ENCODE measurements at places on chromosomes 5 and 9.

DNA sequence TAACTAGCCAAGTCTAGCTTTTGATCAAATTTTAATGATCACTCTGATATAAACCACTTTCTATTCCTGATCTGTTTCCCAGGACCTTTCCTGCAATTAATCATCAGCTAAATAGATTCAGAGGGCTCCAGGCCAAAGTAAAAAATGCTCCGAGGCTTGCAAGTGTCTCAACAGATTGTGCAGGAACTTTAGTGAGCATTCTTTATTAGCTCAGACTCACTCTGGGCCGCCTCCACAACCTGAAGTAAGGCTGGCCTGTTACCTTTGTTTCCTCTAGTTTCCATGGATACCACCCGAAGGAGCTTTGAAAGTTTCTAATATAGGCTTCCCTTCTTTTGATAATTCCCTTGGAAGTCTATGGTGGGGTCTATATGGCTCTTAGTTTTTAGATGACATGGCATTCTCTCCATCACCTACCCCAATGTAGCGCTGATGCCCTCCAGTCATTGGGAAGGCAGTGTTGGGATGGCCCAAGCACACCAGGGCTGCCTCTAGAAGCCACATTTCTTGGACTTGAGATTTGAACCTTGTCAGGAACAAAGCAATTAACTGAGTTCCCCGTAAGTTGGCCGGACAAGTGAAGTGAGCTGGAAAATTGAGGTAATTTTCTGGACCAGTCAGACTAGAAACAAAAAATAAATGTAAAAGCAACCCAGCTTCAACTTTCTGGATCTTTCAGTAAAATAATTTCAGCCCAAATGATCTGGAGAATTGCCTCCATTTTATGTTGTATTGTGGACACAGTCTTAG, 97.6 kb upstream of the LHFPL2 start:
- DNase-seq: no peak

DNA sequence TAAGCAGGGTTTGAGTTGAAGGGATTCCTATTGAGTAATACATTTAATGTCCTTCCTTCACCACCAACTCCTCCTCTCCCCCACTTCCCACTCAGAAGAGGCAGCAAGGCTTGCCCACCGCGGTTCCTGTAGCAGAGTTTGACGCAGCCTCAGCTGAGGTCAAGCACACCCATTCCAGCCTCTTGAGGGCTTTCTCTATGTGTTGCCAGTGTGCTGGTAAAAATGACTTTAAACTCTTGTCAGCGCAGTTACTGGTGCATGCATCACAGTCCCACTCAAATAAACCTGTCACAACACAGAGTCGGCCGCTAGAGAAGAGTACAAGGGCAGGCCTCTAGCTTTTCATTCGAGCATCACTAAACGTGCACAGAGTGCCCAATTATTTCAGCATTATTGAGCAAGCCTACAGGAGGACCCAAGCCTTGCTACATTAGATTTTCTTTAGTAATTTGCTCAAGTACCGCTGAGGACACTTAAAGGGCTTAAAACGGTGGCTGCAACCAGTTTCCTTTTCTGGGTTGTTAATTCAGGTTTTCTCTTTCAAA, 79.6 kb downstream of the TLE4 start:
- DNase-seq: no peak

GRCh38 chr5:42591015-42591414, 165.6 kb upstream of the CCDC152 start:
- DNase-seq: no peak

GRCh38 chr5:132437604-132438266, 52.8 kb downstream of the IRF1 start:
- no peak for DNase-seq

GRCh38 chr5:159550951-159551350, 220.7 kb upstream of the IL12B start:
- no peak for DNase-seq

GRCh38 chr5:55911784-55912653, 60.9 kb downstream of the IL31RA start:
- no peak for DNase-seq

GRCh38 chr9:88503081-88503844, 31.7 kb upstream of the NXNL2 start:
- no peak for DNase-seq

DNA sequence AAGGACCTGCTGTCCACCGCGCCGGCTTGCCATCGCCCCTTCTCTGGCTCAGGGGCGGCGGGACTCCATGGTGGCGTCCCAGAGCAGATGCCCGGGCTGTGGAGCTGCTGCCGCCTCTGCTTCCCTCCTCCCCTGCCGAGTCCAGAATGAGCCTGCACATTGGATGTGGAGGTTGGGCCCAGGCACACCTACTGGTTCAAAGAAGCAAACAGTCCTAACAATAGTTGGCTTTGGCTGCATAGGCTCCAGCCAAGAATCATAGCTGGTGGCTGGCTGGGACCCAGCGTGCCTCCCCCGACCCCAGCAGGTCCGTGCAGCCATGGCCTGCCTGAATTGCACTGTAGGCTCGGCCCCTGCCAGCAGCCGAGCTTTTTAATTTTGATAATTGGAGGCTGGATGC, 25.8 kb downstream of the ADAMTSL2 start:
- no peak for DNase-seq

DNA sequence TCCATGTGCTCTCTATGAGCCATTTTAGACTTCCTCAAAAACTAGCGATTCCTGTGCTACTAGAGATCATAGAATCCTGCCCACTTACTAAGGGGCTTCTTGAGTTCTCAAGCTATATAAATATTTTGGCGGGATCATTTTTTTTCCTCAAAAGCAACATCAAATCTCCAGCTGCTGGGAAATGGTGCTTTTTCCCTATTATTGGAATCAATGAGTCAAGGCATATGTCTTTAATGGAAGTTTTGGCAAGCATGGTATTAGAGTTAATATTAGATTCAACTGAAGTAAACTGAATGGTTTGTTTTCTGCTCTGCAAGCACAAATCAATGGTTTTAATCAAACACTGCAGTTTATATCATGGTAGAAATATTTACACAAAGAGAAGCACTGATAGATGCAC, 369.9 kb upstream of the PTGER4 start:
- DNase-seq: no peak

GRCh38 chr9:13919401-13919800, 394.5 kb downstream of the NFIB start:
- DNase-seq: no peak

GRCh38 chr5:54073131-54073530, 237.2 kb downstream of the ARL15 start:
- no peak for DNase-seq

DNA sequence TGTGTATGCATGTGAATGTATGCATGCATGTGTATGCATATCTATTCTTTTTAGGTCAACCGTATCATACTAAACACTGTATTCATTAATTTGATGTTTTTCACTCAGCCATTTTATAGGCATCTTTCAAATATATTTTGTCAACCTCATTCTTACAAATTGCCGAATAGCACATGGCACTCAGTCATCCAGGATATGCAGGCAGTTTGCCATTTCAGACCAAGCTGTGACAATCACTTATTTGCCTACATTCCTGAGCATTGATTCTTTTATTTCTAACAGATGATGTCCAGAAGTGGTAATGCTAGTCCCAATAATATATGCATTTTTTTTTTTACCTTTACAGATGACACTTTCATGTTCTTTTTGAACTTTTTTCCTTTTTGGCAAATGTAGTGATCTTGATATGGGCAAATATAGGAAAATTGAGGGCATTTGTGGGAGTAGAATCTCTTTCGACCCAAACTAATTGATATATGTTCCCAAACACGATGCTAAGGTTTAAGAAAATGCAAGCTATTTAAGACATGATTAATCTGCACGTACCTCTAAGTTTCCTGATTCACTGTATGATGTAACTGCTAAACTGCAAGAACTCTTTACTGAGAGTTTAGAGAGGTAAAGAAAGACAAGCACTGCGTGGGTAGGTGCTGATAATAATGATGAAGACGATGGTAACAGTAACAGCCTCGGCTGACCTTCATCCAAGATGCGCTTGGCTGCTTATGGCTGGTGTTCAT, 153.9 kb upstream of the DAP start:
- DNase-seq: no peak

DNA sequence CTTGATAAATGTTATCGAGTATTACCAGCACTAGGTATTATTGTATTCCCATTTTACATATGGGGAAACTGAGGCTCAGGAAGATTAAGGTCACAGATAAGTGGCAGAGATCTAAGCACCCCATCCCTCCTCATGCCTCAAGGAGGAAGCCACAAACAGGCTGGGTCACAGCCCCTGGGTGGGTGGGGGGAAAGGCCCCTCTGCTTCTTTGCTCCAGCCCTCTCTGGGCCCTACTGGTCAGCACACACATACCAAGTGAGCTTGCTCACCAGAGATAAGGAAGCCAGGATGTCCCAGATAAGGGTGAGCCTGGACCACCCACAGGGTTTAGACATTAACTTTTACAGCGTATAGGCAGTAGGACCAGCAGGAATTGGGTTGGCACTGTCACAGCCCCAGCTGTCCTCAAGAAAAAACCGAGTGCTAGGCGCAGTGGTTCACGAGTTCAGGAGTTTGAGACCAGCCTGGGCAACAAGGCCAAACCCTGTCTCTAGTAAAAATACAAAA, 45.3 kb downstream of the STK10 start:
- no peak for DNase-seq

GRCh38 chr5:52869391-52869790, 81.7 kb downstream of the ITGA1 start:
- DNase-seq: no peak

DNA sequence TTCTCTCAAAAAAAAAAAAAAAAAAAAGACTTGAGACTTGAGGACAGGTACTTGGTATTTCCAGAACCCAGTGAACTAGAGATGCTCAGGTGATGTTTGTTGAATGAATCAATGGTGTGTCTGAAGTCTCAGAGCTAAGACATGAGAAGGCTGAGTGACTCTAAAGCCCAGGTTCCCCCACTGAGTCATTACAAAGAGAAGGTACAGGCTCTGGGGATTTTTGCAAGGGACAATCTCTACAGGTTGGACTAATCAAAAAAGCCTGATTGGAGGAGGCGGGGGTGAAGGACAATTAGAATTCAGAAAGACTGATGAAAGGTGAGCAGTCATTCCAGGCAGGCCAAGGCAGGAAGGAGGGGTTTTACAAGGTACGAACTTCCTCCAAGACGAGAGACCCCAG, 8.2 kb upstream of the FABP6 start:
- DNase-seq: no peak

DNA sequence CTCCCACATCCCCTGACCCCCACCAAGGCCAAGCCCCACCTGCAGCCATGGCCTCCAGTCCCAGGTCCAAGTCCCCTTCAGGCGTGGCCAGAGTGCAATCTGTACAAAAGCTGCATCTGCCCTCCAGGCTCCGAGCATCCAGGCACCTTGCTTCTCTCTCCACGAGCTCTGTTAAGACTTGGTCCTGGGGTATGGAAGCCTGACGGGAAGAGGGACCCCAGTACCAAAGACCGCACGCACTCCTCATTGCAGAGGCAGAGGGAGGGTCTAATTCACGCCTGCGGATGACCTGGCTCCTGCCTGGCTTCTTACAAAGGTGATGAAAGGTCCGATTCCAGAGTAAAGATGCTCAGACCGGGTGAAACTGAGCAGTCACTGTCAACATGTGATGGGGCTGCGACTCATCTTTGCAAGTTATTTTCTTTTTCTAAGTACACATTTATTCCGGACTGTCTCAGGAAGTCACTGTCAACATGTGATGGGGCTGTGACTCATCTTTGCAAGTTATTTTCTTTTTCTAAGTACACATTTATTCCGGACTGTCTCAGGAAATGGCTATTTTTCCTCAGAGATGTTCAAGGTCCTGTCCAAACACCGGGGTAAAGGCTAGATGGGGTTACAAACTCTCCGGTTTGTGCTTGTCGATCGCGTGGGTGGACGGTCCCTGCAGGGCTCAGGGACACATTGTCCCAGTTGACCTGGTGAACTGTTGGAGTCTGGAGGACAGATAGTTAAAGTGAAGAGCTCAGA, 252.0 kb upstream of the IRX4 start:
- no peak for DNase-seq

GRCh38 chr9:76680716-76681425, 83.4 kb upstream of the PCA3 start:
- no peak for DNase-seq

GRCh38 chr5:119393746-119394145, 37.9 kb downstream of the TNFAIP8 start:
- no peak for DNase-seq

DNA sequence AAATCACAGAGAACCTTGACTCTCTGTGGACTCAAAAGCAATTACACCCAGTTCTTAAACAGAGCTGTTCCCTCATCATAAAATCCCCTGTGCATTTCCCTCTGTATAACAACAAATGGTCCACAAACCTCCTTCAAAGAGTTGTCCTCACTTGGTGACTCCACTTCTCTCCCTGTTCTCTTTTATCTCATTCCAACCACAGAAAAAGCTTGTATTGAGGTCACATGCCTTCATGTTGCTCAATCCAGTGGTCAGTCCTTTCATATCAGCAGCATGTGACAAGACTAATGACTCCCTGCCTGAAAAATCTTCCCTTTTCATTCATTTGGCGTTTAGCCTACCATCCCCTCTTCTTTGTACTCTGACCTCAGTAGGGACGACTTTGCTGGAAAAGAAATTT, 158.0 kb downstream of the DEPDC1B start:
- no peak for DNase-seq

GRCh38 chr5:139872052-139872766, 76.6 kb downstream of the PSD2 start:
- DNase-seq: no peak

- no peak for DNase-seq
Observed at GRCh38 chr9:93589688-93590087, 13.3 kb downstream of the PHF2 start.

DNA sequence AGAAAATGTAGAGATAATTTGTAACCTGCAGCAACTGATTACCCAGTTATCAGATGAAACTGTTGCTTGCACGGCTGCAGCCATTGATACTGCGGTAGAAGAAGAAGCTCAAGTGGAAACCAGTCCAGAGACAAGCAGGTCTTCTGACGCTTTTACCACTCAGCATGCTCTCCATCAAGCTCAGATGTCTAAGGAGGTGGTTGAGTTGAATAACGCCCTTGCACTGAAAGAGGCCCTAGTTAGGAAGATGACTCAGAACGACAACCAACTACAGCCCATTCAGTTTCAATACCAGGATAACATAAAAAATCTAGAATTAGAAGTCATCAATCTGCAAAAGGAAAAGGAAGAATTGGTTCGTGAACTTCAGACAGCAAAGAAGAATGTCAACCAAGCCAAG, 1.7 kb downstream of the KIF4B start:
- no peak for DNase-seq

- DNase-seq: no peak
Observed at GRCh38 chr9:96510258-96510657, 60.3 kb downstream of the HABP4 start.

GRCh38 chr5:14503681-14504331, 77.8 kb upstream of the OTULINL start:
- no peak for DNase-seq

GRCh38 chr9:14863402-14863801, 46.8 kb downstream of the FREM1 start:
- no peak for DNase-seq

DNA sequence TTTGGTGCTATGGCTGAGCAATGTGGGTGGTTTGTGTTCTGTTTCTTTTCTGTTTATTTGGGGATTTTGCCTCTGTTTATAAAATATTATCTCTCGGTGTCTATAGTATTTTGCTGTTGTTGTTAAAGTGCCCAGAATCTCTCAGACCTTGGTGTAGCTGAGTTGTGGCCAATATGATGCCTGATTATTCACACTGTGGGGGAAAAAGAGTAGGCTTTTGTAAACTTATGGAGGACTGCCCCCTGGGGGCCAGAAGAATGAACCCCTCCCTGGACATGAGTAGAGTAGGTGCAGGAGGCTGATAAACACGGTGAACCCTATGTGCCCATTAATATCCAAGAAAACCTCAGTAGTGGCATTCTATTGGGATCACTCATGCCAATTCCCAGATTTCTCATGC, 49.0 kb upstream of the DPYSL3 start:
- DNase-seq: no peak

GRCh38 chr5:90865180-90865579, 306.6 kb downstream of the ADGRV1 start:
- DNase-seq: no peak
